ENCODE measurements at places on chromosomes 6 and 20. TPM values are rescaled to one million over a fixed set of nuclear protein-coding genes. Genes with fewer than 3 reads are reported as not detected.
A peak's percentile ranks its signal among the peaks of the same experiment; 100 is the strongest.

- no peak for DNase-seq
- H3K4me3 ChIP-seq = no peak overlapping the region
- no peaks in the 10 kb centered on the region for H3K36me3 ChIP-seq
These were observed 801.0 kb upstream of the CITED2 start for GRCh38 chr6:140175486-140175885.

DNA sequence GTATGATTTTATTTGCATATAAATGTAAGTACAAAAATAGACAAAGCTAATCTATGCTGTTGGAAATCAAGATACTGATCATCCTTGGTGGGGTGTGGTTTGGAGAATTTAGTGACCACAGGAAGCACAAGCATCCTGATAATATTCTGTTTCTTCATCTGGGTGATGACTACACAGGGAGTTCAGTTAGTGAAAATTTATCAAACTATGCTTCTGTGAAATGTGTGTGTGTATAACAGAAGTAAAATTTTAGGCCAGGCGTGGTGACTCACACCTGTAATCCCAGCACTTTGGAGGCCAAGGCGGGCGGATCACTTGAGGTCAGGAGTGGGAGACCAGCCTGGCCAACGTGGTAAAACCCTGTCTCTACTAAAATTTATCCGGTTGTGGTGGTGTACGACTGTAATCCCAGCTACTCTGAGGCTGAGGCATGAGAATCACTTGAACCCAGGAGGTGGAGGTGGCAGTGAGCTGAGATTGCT is 20.6 kb downstream of the ENPP3 start:
- no peaks in the 10 kb centered on the region for H3K36me3 ChIP-seq
- peaks cover under 1% of the 10 kb centered on the region for H3K4me1 ChIP-seq
- no peaks in the 10 kb centered on the region for H3K27me3 ChIP-seq
- no peak for DNase-seq

DNA sequence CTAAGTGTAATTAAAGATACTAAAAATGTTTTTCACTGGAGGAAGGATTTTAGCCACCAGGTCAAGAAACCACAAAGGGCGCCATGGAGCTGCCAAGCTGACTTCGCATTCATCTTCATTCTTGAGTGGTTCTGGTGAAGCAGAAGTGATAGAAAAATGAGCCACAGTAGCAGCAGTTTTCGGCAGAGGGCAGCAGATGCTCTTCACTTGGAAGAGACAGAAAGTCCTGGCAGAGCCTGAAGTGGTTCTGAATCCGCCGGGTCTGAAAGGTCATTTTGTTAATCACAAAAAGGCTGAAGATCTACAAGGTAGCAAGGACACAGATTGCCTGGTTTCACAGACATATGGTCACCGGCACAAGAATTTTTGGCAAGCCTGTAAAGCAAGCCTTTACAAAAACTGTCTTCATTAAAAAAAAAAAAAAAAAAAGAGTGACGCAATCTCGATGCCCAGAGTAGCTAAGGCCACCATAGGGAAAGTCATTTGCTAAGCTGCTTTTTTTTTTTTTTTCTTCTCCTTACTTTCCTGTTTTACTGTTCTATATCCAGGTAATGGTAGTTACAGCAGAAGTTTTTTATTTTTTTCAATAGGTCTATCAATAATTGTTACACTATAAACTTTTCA is 345.1 kb upstream of the AGPAT4 start:
- no peak overlapping the region for H3K4me3 ChIP-seq
- H3K27me3 ChIP-seq = no peaks in the 10 kb centered on the region
- H3K27ac ChIP-seq = no peak overlapping the region

SPAG4 gene
- total RNA-seq = 17.9 TPM

DNA sequence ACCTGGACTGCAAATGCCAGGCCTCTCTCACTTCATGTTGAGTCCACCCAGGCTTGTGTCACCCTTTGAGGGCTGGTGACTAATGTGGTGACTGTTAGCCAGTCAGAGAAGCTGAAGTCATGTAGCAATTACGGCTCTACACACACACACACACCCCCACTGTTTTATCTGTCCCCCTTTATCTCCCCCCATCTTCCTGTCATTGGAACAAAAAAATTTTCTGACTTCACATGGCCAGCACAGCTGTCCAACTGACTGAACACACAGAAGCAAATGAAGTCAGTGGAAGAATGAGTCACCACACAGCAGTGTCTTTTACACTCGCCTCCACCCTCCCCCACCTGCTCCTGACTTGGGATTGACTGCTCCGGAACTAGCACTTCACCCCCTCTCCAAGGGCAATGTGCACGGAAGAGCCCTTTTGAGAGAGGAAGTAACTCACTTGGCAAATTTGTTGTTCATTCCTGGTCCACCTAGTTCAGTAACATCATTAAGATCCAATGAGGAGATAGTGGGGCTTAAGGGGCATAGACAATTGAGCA is 198.0 kb downstream of the RNF144B start:
- peak; percentile 8 for DNase-seq
- no peaks in the 10 kb centered on the region for H3K36me3 ChIP-seq
- no peaks in the 10 kb centered on the region for H3K27me3 ChIP-seq
- H3K4me1 ChIP-seq = no peaks in the 10 kb centered on the region
- no peak overlapping the region for H3K27ac ChIP-seq
- no peak overlapping the region for H3K4me3 ChIP-seq

- peak; percentile 60 for DNase-seq
- no peaks in the 10 kb centered on the region for H3K36me3 ChIP-seq
- peaks cover 18% of the 10 kb centered on the region for H3K4me1 ChIP-seq
- H3K27me3 ChIP-seq = peaks cover 16% of the 10 kb centered on the region
- no peak overlapping the region for H3K4me3 ChIP-seq
- no peak overlapping the region for H3K27ac ChIP-seq
These were observed 47.6 kb downstream of the MDGA1 start for GRCh38 chr6:37650071-37650481.

DNA sequence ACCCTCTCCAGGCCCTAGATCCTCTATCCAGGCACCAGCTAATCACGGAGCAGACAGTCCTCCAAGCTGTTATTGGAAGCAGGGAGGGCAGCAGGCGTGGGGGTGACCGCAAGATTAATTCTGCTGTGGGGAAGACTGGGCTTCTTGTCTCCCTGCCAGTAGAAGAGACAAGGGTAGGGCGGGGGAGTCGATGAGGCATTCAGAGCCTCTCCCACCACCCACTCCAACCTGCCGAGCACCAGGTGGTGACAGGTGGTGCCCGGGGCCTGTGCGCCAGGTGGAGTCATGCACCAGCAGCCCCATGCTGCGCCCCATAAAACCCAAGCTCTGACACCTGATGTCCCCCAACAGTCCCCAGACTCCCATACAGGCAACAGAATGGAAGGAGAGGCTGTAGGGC is 89.6 kb downstream of the CDH22 start:
- H3K27me3 ChIP-seq = no peaks in the 10 kb centered on the region
- no peaks in the 10 kb centered on the region for H3K4me1 ChIP-seq
- no peak overlapping the region for H3K4me3 ChIP-seq

GRCh38 chr20:21812379-21812778 is 106.9 kb downstream of the PAX1 start:
- no peaks in the 10 kb centered on the region for H3K4me1 ChIP-seq
- no peaks in the 10 kb centered on the region for H3K36me3 ChIP-seq
- no peak for DNase-seq
- no peaks in the 10 kb centered on the region for H3K27me3 ChIP-seq
- no peak overlapping the region for H3K27ac ChIP-seq
- no peak overlapping the region for H3K4me3 ChIP-seq

DNA sequence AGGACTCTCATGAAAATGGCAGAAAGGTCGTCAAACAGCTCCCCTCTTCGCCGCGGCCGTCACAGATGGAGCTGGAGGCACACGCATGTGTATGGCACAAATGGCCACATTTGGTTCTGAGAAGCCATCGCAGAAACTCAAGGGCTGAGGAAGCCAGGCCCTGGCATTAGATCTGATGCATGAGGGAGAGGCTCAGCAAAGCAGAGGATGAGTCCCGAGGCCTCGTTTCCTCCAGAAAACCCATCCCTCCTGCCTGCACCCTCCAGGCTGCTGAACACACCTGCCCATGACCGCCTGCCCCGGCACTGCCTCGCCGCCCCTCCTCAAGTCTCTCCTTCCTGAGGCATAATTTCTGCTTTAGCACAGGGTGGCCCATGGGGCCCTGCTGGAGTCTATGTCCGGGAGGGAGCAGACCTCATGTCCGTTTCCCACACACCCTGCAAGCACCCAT is 240.3 kb downstream of the DLL1 start:
- H3K4me3 ChIP-seq = no peak overlapping the region
- DNase-seq = peak; percentile 7
- no peaks in the 10 kb centered on the region for H3K36me3 ChIP-seq
- no peaks in the 10 kb centered on the region for H3K27me3 ChIP-seq

- H3K4me1 ChIP-seq = peaks cover 29% of the 10 kb centered on the region
- no peaks in the 10 kb centered on the region for H3K27me3 ChIP-seq
- H3K36me3 ChIP-seq = no peaks in the 10 kb centered on the region
- peak overlapping the region; percentile 43 for H3K27ac ChIP-seq
These were observed 10.3 kb downstream of the MKKS start for GRCh38 chr20:10423735-10424134.
